ENCODE measurements at places on chromosomes 6 and 20.
A peak's percentile ranks its signal among the peaks of the same experiment; 100 is the strongest.

DNA sequence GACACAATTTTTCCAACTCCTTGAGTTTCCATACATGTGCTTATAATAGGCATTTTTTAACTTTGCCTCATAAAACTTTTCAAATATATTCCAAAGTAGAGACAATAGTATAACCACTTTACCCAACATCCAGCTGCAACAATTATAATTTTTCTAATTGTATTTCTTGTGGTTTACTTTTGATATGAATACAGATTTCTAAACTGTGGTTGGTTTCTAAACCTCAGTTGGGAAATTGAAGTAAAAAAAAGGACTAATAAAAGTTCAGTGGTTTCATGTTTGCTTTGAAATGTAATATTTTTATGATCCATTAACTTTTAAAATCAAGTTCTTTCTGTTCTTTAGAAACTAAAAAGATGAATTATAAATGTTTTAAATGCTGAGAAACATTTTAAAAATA lies 40.0 kb downstream of the FRK start:
- DNase-seq = no peak

- DNase-seq = no peak
These were observed 114.4 kb downstream of the CEBPB start for GRCh38 chr20:50304923-50305635.

DNA sequence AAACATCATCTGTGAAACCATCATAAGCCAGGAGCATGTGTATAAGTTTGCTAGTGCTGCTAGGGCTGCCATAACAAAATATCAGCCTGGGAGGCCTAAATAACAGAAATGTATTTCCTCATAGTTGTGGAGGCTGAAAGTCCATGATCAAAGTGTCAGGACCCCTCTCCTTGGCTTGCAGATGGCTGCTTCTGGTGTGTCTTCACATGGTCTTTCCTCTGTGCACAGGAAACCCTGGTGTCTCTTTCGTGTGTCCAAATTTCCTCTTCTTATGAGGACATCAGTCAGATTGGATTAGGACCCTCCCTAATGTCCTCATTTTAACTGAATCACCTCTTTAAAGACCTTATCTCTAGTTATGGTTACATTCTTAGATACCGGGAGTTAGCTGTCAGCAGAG lies 6.2 kb upstream of the CITED2 start:
- DNase-seq = no peak

- no peak for DNase-seq
These were observed 396.8 kb downstream of the CDKAL1 start for GRCh38 chr6:20931093-20931492.

- no peak for DNase-seq
These were observed 53.9 kb upstream of the TAGAP start for GRCh38 chr6:159098636-159099106.

DNA sequence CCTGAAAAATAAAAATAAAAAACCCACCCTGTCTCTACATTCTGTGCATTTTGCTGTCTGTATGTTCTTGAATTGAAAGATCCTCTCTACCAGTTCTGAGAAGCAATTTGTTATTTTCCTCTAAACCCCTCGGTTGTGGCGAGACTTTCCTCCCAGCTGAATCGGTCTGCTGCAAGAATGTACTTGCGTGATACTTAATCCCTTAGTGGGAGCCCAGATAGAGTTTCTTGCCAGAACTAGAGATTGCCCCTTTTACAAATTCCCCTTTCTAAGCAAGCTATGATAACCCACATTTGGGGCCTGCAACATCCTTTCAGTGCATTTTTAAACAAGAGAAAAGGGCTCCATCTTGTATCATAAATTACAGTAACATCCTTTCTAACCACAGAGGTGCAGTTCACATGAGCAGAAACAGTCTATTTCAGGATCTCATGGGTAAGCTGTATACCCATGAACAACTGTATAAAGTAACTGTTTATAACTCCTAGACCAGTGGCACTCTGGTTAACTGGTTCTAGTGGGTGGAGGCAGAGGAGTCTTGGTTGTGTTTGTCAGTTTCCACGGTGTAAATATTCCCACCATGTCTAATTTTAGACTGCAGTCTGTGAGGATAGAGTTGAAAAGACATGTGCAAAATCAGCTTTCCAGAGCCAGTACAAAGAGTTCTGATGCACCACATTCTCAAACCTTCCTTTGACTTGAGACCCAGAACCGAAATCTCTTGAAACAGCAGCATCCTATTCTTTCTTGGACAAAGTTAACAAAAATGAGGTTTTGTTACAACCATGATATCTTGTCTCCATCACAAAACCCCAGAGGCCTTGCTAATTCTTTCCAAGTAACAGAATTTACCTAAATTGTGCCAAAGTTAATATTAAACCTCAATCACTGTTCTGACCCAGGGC lies 113.1 kb upstream of the ZNF217 start:
- DNase-seq = no peak

DNA sequence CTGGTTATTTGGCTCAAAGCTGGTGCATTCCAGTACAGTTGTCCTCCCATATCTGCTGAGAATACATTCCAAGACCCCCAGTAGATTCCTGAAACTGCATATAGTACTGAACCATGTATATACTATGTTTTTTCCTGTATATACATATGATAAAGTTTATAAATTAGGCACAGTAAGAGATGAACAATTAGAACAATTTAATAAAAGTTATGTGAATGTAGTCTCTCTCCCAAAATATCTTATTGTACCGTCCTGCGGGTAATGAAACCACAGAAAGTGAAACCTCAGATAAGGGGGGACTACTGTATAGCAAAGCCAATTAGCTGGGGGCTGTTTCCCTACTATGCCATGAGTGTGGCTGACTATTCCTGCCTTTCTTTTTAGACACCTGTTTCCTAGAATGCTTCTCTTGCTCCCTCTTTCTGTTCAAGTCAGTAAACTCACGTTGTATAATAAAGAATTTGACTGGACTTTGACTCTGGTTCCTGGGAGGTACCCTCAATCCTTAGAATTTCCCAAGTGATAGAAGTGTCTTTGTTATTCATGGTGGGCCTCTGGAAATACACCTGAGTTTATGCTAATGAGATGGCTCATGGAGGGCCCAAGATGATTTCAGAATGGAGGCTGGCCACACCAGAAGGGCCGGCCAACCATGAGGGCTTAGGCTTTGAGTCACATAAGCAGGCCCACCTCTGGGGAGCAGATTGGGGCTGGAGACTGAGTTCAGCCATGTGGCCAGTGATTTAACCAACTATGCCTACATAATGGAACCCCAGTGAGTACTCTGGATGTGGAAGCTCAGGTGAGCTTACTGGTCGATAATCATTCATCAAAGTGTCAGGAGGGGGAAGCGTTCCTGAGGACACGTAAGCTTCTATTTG lies 689 bp upstream of the BLOC1S5 start:
- DNase-seq = no peak

GRCh38 chr6:160085713-160086505 lies 35.7 kb upstream of the SLC22A1 start:
- DNase-seq = no peak

DNA sequence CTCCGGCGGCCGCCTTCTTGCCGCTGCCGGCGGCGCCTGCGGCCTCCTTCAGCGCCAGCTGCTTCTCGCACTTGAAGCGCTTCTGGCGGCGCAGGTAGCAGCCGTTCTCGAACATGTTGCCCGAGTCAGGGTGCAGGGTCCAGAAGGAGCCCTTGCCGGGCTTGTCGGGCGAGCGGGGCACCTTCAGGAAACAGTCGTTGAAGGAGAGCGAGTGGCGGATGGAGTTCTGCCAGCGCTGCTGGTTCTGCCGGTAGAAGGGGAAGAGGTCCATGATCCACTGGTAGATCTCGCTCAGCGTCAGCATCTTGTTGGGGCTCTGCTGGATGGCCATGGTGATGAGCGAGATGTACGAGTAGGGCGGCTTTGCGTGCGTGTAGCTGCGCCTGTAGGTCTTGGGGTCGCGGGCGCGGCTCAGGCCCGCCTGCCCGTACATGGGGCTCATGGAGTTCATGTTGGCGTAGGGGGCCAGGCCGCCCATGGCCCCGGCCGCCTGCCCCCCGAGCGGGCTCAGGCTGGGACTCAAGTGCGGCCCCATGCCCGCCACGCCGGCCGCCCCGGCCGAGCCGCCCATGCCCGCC lies 1.9 kb downstream of the FOXA2 start:
- no peak for DNase-seq

- peak; percentile 20 for DNase-seq
These were observed 8.9 kb upstream of the AHI1 start for GRCh38 chr6:135506270-135506997.

GRCh38 chr6:43367245-43367984 lies 2.0 kb downstream of the ZNF318 start:
- no peak for DNase-seq

DNA sequence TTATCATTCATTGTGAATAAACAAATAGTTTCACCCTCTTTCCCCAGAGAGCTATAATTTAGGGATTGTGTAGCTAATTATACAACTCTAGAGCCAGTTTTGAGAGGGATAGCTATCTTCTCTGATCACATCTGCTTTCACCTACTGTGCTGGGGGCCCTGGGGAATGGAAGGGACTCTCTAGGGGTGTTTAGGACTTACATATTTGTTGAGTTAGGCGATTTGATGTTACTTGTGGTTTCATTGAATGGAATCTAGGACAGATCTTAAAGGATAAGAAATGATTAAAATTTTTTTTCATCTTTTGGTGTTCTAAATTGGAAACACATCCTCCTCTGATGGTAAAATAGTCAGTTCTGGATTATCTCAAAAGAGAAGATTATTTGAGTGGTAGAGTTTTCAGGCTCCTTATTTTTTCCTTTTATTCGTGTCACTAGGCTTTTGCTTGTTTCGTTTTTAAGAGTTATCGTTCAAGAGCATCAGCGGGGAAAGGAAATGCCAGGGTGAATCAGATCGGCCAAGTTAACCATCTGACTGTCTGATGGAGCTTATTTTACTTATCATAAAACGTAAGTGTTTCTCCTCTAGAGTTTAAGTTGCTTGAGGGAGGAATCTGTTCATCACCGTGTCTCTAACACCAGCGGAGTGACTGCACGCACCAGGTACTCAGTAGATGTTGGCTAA lies 236.7 kb downstream of the FARS2 start:
- peak; percentile 86 for DNase-seq

- no peak for DNase-seq
These were observed 210.9 kb upstream of the MANEA start for GRCh38 chr6:95366414-95366813.

GRCh38 chr6:39310542-39310941 lies 3.7 kb downstream of the KCNK17 start:
- DNase-seq = no peak

- no peak for DNase-seq
These were observed 281.0 kb downstream of the TFAP2C start for GRCh38 chr20:56909918-56910714.

DNA sequence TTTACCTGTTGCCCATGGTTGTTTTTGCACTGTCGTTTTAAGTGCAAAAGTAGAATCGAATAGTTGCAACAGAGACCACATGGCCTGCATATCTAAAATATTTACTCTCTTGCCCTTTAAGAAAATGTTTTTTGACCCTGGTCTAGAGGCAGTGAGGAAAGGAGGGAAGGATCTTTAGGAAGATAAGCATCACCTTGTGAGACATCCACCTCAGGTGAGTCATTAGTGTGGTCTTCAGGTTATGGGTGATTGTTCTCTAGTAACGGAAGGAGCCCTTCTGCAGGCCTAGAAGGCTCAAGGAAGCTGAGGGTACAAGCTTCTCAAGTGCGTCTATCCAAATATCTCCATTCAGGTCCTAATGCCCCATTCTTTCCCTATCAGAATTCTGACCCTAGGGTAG lies 6.6 kb upstream of the RAB44 start:
- no peak for DNase-seq

DNA sequence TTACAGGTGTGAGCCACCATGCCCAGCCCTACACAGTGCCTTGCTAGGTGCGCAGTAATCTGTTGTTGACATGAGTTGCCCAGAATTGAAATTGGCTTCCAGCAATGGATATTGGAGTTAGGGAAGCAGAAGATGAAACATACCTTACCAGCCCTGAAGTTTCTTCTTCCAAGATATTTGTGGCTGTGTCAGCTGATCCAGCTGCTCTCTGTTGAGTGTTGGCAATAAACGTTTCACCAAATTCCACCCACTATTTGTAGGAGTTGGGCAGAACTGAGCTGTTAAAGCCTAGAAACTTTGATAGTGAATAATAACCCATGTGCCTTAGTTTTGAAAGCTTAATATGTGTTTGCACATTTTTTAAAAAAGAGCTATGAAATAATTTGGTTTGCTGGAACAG lies 218.2 kb upstream of the SNX9 start:
- DNase-seq = no peak

GRCh38 chr6:27138837-27139755 lies 108.4 kb upstream of the PRSS16 start:
- DNase-seq = no peak

GRCh38 chr6:79232696-79233462 lies 1.6 kb downstream of the HMGN3 start:
- no peak for DNase-seq

GRCh38 chr6:66210964-66211363 lies 503.9 kb upstream of the EYS start:
- DNase-seq = no peak

GRCh38 chr20:24132246-24132645 lies 143.7 kb upstream of the GGTLC1 start:
- DNase-seq = no peak

GRCh38 chr20:47396762-47397476 lies 40.4 kb upstream of the ZMYND8 start:
- no peak for DNase-seq

DNA sequence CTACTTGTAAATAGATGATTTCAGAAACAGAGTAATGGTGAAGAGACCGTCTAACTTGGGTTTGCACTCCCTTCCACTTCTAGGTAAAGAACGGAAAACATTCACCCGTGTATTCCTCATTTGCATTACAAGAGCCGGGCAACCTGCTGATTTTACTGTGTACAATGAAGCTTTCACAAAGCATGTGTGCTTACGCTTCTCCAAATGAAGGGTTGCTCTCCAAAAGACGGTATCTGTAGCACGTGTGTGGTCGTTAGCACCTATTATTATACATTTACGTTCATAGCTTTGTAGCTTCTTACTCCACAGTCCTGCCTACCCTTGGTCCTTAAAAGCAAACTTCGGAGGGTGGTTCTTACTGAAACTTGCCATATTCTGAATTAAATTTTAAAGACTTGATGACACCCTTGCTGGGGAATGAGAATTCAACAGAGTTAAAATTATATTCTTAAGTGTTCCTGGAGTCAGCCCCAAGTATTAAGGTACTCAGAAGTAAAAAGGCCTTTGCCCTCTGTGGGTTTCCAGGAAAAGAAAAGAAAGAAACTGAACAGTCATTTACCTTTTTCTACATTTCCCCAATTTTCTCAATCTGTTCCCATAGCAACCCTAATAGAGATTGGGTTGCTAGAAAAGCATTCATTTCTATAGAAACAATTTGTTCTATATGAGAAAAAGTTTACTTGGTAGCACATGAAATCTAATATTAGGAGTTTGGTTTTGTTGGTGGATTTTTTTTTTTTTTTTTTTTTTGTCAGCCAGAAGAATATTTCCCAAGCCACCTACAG lies 61.9 kb upstream of the KCNG1 start:
- DNase-seq = no peak

GRCh38 chr20:1294497-1294896 lies 28.4 kb downstream of the SNPH start:
- no peak for DNase-seq

DNA sequence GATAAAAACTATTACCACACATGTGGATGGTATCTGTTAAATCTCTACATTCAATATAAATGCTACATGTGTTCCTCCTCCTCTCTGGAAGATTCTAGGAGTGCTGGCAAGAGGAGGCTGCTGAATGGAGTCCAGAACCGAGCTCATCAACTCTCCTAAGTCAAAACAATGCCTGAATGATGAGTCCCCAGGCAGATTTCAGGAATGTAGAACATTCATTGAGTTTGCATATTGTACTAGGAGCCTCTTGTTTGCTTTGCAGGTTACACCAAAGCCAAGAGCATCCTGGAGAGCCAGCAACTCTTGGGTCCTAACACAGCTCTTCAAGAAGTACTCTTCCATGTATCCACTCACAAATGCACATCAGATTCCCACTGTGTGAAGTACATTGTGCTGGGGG lies 117.6 kb upstream of the UST start:
- DNase-seq = no peak
